Activated CD8-positive, alpha-beta memory T cell treated with anti-CD3 and anti-CD28 coated beads for 48 hours (primary cell): ENCODE measurements at places on chromosomes 7 and 10.

- no peak for DNase-seq
These were observed 385.3 kb downstream of the ETV1 start for GRCh38 chr7:13604178-13604577.

DNA sequence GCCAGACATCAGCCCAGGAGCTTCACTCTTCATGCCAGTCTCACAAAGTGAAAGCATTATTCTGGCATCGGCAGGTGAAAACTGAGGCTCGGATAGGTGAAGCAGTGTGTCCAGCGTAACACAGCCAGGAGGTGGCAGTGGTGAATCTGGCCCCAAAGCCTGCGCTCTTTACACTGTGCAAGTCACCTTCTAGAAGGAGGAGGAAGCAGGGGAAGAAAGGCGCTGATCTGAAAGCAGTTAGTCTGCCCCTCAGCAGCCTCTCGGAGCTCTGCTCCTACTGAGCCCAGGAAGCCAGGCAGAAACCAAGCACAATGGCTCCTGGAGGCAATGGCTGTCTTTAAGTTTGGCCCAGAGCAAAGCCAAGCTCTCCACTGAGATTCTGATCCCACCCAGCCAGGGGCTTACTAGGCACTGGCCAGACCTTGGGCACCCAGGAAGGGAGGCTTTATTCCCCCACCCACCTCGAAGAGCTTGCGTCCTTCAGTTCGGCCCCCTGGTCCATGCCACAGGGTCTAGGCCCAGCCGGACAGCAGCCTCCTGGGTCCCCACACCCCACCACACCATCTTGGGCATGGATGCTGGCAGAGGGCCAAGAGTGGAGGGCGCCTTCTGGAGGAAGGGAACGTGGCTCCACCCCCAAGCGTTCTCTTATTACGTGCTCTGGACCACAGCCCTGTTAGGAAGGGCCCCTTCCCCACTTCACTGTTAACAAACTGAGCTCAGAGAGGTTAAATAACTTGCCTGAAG lies 104.5 kb downstream of the GRID1 start:
- no peak for DNase-seq

GRCh38 chr7:135147341-135147898 lies 452 bp upstream of the TMEM140 start:
- no peak for DNase-seq

DNA sequence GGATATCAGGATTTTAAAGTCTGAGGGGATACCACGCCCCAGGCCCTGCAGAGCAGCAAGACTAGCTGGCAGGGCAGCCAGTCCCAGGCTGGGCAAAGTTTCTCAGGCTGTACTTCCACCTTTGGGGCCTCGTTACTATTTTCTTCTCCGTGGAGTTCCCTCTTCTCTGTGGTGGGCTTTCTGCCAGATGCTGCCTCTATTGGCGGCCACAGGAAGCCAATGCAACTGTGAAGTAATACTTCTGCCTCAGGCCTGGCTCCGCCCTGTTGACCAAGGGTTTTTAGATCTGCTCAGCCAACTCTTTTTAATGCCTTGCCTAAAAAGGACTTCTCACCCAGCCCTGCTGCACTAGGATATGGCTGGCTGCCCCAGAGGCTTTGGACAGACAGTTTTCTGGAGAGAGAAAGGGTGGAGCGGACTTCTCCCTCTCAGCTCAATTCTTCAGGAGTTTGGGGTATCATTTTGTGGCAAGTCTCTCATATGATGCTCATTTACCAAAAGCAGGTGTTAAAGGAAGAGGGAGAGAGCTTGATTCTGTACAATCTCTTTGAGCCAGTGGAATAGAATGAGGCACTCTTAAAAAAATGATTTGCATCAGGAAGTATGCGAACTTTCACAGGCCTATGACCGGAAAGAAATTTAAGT lies 67.4 kb downstream of the HHEX start:
- DNase-seq: no peak

- no peak for DNase-seq
These were observed 23.9 kb downstream of the GOLGA7B start for GRCh38 chr10:97873569-97873968.

GRCh38 chr7:140310337-140311002 lies 87.9 kb downstream of the SLC37A3 start:
- no peak for DNase-seq

DNA sequence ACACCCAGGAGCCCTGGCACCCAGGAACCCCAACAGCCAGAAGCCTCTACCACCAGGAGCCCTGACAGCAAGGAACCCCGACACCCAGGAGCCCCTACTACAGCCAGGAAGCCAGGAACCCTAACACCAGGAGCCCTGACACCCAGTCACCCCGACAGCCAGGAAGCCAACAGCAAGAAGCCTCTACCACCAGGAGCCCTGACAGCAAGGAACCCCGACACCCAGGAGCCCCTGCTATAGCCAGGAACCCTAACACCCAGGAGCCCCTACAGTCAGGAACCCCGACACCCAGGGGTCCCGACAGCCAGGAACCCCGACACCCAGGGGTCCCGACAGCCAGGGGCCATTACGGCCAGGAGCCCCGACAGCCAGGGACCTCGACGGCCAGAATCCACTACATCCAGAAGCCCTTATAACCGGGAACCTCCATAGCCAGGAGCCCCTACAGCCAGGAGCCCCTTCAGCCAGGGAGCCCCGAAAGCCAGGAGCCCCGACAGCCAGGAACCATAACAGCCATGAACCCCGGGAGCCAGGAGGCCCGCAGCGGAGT lies 440 bp upstream of the GLRX3 start:
- no peak for DNase-seq

GRCh38 chr10:95562341-95562965 lies 1.3 kb upstream of the SORBS1 start:
- no peak for DNase-seq

DNA sequence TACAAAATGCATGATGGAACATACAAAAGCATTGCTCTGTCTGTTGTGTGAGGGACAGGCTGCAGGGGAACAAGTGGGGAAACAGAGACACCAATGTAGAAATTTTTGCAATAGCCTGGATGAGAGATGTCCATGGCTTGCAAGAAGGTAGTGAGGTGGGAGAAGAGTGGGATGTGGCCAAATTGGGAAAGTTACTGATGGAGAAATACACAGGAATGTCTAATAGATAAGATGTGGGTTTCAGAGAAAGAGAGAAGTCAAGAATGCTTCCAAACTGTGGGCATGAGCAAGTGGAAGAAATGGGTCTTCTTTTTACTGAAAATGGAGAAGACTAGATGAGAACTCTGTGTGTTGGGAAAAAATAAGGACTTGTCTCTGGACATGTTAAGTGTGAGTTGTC lies 592.7 kb downstream of the TNS3 start:
- DNase-seq: no peak

DNA sequence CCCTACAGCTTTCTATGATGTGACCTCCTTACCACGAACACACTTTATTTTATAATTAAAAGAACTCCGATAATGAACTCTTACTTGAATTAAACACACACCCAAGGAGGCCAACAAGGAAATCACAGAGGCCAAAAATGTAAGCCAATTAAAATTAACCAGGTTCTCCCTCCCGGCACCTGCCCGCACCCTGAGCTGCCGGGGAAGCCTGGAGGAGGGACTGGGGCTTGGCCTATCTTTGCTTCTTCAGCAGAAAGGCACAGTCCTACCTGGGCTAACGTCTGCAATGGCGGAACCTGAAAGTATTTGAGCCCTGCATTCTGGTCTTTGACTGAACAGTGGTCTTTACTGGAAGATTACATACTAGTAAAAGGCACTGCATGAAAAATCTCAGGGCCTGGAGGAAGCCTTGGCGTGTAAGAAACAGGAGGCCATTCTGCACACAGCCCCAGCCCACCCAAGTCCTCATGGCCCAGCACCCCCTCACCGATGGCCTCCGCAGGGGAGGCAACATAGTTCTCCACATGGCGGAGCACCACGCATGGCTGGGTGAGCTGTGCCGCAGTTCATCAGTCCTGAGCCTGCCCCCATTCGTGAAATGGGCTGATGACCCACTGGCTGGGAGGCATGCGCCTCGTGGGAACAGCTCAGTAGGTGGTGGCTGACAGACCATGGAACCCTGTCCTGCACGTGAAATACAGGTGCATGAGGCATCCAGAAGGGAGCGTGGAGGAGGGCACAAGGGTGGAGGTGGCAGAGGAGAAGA lies 173.8 kb downstream of the PARD3 start:
- no peak for DNase-seq
